ENCODE measurements at places on chromosomes 16 and 17.

DNA sequence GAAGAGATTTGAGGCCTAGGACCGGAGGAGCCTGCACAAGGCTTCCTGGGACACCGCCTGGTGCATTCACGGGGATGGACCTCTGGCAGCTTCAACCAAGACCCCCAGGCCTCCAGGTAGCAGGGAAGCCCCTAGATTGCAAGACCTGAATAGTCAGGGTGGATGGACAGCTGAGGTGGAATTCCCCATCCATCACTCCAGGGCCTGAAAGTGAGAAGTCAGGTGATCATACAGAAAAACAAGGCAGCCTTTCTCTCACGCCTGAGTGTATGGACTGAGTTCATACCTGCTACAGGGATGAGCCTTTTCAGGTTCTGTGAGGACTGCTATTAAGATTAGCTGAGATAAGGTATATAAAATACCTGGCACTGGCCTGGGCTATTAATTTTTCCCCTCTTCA, 74.2 kb downstream of the PLXDC1 start:
- no peak overlapping the region for H3K4me3 ChIP-seq
- no peak for DNase-seq
- H3K36me3 ChIP-seq: no peaks in the 10 kb centered on the region
- H3K4me1 ChIP-seq: no peaks in the 10 kb centered on the region

DNA sequence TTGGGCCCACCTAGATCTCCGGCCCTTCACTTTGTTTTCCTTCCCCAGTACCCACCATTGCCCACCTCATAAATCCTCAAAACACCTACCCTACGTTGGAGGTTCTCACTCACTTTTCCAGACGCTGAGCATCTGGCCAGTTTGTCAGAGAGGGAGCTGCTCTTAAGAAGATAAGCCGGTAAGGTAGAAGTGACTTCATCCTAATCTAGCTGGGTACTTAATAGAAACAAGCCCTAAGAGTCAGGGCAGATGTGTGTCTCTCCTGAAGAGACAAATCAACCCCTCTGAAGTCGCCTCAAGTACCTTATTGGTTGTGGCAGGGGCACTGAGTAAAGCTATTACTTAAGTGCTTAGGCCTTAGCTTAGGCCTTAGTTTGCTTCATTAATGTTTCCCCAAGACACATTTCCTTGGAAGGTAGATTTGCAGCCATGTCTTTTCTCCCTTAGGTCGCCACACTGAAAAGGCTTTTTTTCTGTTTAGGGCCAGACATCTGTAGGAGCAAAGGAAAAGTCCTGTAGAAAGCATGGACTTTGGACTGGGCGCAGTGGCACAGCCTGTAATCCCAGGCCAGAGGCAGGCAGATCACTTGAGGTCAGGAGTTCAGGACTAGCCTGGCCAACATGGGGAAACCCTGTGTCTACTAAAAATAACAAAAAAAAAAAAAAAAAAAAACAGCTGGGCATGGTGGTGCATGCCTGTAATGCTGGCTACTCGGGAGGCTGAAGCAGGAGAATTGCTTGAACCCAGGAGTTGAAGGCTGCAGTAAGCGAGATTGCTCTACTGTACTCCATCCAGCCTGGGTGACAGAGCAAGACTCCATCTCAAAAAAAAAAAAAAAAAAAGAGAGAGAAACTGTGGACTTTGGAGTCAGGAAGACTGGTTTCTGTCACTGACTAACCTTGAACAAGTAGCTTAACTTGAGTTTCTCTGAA, 1.0 kb downstream of the TACO1 start:
- H3K27ac ChIP-seq: peak overlapping the region; percentile 65
- H3K27me3 ChIP-seq: no peaks in the 10 kb centered on the region
- peak overlapping the region; percentile 69 for H3K4me3 ChIP-seq
- H3K36me3 ChIP-seq: no peaks in the 10 kb centered on the region
- peaks cover 19% of the 10 kb centered on the region for H3K4me1 ChIP-seq

DNA sequence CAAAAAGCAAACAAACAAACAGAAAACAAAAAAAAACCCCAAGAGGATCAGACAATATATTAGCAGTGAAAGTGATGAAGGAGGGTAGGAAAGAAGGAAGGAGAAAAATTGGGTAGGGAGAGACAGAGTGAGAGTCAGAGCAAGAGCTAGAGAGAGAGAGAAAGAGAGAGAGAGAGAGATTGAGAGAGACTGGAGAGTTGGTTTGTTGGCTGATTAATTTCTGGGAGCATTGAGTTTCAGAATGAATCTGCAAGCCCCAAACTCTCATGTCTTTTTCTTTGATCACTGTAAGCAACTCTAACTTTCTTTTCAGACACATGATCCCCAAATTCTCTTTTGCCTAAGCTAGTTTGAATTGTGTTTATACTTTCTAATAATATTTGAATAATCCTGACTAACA, 388.1 kb downstream of the SHISA9 start:
- no peaks in the 10 kb centered on the region for H3K36me3 ChIP-seq
- no peak overlapping the region for H3K27ac ChIP-seq
- no peaks in the 10 kb centered on the region for H3K4me1 ChIP-seq
- DNase-seq: no peak
- no peaks in the 10 kb centered on the region for H3K27me3 ChIP-seq

GRCh38 chr16:26692658-26693057, 374.1 kb upstream of the C16orf82 start:
- no peaks in the 10 kb centered on the region for H3K4me1 ChIP-seq
- no peak for DNase-seq
- no peak overlapping the region for H3K27ac ChIP-seq
- H3K36me3 ChIP-seq: no peaks in the 10 kb centered on the region
